Pancreas (tissue), 10 donors: ENCODE measurements at places on chromosomes 6 and 20. TPM values are rescaled to one million over a fixed set of nuclear protein-coding genes. Genes with fewer than 3 reads are reported as not detected.

Gene TBXT
- not detected for total RNA-seq

Gene CCM2L
- total RNA-seq = 1.0 TPM

GRCh38 chr6:455006-455585, 63.5 kb downstream of the IRF4 start:
- H3K4me1 ChIP-seq = no peaks in the 10 kb centered on the region
- DNase-seq = no peak
- H3K27me3 ChIP-seq = no peaks in the 10 kb centered on the region
- no peak overlapping the region for H3K27ac ChIP-seq
- H3K4me3 ChIP-seq = no peak overlapping the region

DNA sequence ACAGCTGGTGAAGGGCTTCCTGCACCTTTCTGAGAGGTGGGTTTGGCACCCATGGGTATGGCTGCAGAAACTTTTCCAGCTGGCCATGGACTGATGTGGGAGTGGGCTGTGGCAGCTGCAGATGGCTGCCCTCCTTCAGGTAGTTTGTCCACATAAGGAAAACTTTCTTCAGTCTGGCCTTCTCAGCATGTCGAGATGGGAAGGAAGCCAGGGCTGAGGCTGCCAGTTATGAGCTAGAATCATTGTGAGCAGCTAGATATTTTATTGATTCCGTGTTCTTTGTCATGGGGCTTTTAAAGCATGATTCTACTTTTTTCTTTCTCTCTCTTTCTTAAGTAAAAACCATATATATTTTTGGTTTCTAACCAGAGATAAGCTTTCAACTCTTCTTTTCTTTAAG, 16.6 kb downstream of the NKX2-4 start:
- H3K27me3 ChIP-seq = no peaks in the 10 kb centered on the region
- H3K27ac ChIP-seq = no peak overlapping the region
- no peak overlapping the region for H3K4me3 ChIP-seq
- no peak for DNase-seq

DNA sequence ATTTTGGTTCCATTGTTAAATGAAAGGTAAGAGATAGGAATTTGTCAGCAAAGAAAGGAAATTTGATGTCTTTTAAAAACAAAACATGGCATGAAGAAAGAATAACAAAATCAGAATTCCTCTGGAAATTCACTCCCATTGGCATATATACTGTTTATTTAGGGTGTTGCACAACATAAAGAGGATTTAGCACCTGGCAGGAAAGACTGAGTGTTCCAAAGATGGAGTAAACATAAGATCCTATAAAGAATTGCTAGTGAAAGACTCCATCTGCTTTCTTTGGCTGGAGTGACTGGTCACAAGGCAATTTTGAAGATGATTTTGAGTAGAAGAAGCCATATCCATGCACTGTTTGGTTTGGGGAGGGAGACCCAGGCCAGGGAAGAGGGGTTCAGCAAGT, 62.4 kb downstream of the CD24 start:
- H3K27me3 ChIP-seq = no peaks in the 10 kb centered on the region
- no peaks in the 10 kb centered on the region for H3K4me1 ChIP-seq
- H3K27ac ChIP-seq = no peak overlapping the region

- DNase-seq = no peak
- H3K4me1 ChIP-seq = peaks cover 17% of the 10 kb centered on the region
- H3K36me3 ChIP-seq = no peaks in the 10 kb centered on the region
- peak overlapping the region; percentile 59 for H3K4me3 ChIP-seq
- peak overlapping the region; percentile 97 for H3K27ac ChIP-seq
These were observed 706 bp upstream of the SNX14 start for GRCh38 chr6:85594197-85594930.

GRCh38 chr6:70363741-70364493, 49.4 kb upstream of the FAM135A start:
- no peaks in the 10 kb centered on the region for H3K27me3 ChIP-seq
- peak; percentile 60 for DNase-seq
- H3K4me3 ChIP-seq = no peak overlapping the region
- no peaks in the 10 kb centered on the region for H3K36me3 ChIP-seq
- H3K27ac ChIP-seq = no peak overlapping the region
- no peaks in the 10 kb centered on the region for H3K4me1 ChIP-seq

DNA sequence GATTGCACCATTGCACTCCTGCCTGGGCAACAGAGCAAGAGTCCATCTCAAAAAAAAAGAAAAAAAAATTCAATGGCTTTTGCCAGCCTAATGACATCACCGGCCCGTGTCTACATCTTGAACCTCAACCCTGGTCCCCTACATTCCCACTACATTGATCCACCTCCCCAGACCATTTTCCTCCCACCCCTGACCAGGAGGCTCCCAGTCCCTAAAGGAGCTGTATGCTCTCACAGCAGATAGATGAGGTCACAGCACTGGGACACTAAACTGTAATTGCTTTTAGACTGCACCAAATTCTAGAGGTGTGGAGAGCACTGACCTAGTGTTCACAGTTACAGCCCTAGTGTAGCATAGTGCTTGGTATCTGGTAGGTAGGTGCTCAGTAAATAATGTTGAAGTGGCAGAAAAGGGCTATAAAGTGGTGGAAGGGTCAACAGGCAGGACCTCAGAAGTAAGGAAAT, 10.7 kb downstream of the TGIF2 start:
- no peak for DNase-seq
- no peaks in the 10 kb centered on the region for H3K36me3 ChIP-seq
- no peaks in the 10 kb centered on the region for H3K27me3 ChIP-seq
- no peaks in the 10 kb centered on the region for H3K4me1 ChIP-seq
- H3K4me3 ChIP-seq = no peak overlapping the region

- no peaks in the 10 kb centered on the region for H3K27me3 ChIP-seq
- no peak overlapping the region for H3K27ac ChIP-seq
- no peaks in the 10 kb centered on the region for H3K36me3 ChIP-seq
- DNase-seq = no peak
- no peak overlapping the region for H3K4me3 ChIP-seq
- peaks cover 3% of the 10 kb centered on the region for H3K4me1 ChIP-seq
These were observed 44.0 kb upstream of the MARCKS start for GRCh38 chr6:113813142-113813541.

DNA sequence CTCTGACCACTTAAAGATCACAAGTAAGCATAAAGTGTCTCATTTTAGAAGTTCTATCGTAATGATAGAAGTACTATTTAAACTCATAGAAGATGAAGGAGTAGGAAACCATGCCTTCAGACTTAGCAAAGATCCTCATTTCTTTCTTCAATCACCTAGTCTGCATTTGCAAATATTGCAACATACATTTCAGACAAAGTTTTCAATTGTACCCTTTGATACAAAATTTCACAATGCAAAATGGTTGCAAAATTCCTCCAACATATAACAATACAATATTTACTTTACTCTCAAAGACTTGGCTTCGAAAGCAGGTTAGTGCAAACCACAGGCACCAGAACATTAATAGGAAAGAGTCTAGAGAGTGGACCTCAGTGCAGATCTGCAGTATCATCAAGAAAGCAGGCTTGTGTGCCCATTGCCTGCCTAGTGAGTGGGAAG, 16.1 kb upstream of the ROS1 start:
- no peaks in the 10 kb centered on the region for H3K4me1 ChIP-seq
- DNase-seq = no peak
- no peak overlapping the region for H3K27ac ChIP-seq
- H3K27me3 ChIP-seq = no peaks in the 10 kb centered on the region

DNA sequence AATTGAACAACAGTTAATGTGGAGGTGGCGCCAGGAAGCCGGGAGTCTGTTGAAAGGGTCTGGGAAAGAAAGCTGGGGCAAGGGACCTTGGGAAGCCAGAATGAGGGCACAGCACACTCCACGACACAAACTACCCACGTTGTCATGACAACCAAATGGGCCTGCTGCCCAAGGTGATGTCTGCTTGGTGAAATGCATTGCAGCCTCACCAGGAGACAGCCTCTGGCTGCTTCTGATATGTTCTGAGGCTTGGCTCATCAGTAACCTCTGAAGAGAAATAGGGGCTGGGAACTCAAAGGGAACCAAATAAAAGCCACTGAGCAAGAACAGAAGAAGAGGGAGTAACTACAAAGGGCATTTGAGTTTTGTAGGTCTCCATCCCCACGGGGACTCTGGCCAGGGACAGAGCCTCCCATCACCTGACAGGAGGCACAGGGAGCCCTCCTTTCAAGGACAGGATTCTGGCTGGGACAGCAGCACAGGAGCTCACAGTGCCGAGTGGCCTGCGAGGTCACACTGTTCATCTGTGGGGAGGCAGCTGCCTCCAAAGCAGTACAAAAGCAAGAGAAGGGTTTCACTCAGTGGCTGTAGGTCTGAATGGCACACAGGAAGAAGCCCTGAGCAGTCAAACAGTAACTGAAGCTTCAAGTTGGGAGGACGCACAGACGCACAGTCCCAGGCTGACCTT, 44.6 kb upstream of the KCNK16 start:
- no peaks in the 10 kb centered on the region for H3K4me1 ChIP-seq
- H3K27me3 ChIP-seq = no peaks in the 10 kb centered on the region
- no peak overlapping the region for H3K4me3 ChIP-seq

DNA sequence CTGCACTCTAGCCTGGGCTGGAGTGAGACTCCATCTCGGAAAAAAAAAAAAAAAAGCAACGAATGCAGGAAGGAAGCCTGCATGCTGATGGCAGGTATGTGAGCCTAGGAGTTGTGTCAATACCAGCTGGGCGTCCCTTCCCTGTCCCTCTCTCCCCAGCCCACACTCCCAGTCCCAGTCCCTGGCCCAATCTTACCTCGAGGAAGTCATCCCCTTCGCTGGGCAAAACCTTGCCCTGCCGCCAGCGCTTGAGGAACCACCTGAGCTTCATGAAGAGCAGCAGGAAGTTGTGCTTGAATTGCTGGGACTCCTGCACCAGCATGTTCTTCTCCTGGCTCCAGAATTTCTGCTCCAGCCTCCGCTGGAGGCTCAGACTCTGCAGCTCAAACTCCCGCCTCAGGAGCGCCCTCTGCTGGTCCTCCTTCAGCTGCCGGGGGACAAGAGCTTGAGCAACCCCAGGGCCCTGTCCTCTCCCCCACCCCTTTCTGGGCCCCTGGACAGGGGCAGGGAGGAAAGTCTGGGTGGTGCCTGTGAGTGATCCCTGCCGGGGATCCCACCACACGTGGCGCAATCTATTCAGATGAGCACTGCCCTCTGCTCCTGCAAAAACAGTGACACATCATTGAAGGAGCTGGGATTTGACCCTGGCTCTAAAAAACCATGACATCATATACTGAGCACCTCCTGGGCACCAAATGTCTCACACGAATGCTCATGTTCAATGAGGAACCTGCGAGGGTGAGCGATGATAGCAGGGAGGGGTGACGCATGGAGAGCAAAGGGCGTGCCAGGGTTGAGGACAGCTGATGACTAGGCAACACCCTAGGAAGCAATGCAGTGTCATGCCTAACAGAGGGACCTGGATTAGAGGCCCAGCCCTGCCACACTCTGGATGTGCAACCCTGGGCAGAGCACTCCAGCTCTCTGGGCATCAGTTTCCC, 35.0 kb upstream of the DSN1 start:
- no peaks in the 10 kb centered on the region for H3K4me1 ChIP-seq
- DNase-seq = peak; percentile 53
- no peaks in the 10 kb centered on the region for H3K36me3 ChIP-seq
- no peaks in the 10 kb centered on the region for H3K27me3 ChIP-seq
- no peak overlapping the region for H3K27ac ChIP-seq

GRCh38 chr6:142822383-142822782, 122.6 kb downstream of the HIVEP2 start:
- peaks cover 21% of the 10 kb centered on the region for H3K4me1 ChIP-seq
- H3K4me3 ChIP-seq = no peak overlapping the region
- no peak overlapping the region for H3K27ac ChIP-seq
- DNase-seq = no peak
- H3K27me3 ChIP-seq = no peaks in the 10 kb centered on the region

GRCh38 chr6:11333132-11333849, 100.8 kb upstream of the NEDD9 start:
- no peaks in the 10 kb centered on the region for H3K36me3 ChIP-seq
- no peak overlapping the region for H3K4me3 ChIP-seq
- no peaks in the 10 kb centered on the region for H3K27me3 ChIP-seq

GRCh38 chr20:2815242-2815900, 584 bp downstream of the C20orf141 start:
- no peak overlapping the region for H3K4me3 ChIP-seq
- H3K27me3 ChIP-seq = no peaks in the 10 kb centered on the region
- no peak overlapping the region for H3K27ac ChIP-seq
- H3K4me1 ChIP-seq = no peaks in the 10 kb centered on the region
- DNase-seq = no peak
